Vagina (tissue), 2 donors: ENCODE measurements at places on chromosomes 12 and 14.

DNA sequence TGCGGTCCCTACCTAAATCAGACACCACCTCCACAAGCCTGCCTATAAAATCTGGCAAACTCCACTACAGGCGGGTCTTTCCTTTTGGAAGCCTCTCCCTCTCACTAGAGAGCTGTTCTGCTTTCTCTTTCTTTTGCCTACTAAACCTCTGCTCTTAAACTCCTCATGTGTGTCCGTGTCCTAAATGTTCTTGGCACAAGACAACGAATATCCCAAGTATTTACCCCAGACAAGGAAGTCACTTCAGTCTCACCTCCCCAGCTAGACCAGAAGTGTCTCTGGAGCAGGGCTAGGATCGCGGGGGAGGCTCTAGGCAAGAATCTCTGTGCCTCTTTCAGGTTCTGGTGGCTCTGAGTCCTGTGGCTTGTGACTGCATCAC lies 37.2 kb upstream of the FICD start:
- no peak for DNase-seq

DNA sequence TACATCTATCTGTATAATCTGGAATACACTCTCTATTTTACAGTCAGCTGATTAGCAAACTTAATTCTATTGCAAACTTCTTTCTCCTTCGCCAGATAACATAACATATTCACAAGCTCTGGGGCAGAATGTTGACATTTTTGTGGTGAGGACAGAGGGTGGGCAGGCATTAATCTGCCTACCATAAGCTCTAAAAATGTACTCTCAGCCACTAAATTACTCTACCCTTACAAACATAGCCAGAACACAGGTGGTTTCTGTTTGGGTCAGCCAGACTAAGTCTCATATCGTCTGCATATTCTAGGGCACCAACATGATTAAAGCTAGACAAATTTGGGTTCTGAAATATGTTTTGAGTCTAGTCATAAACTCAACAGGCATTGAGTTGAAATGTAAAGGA lies 90.1 kb downstream of the SLC6A15 start:
- no peak for DNase-seq

GRCh38 chr14:105307052-105307727 lies 6.4 kb upstream of the BRF1 start:
- DNase-seq = no peak

DNA sequence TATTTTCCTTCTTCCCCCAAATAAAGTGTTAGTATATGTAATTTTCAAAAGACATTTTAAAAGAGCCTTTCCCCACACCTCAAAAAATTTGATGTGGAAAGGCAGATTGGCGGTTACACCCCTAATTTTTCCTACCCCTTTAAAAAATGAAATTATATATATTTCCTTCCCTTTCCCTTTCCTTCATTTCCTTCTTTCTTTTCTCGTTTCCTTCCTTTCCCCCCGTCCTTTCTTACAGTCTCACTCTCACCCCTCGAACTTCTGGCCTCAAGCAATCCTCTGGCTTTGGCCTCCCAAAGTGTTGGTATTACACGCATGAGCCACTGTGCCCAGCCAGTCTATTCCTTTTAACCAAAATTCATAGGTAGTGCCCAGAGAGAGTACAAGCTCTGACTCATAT lies 4.2 kb upstream of the UNC119B start:
- DNase-seq = no peak

GRCh38 chr14:54686219-54686870 lies 119.4 kb downstream of the SAMD4A start:
- DNase-seq = no peak

DNA sequence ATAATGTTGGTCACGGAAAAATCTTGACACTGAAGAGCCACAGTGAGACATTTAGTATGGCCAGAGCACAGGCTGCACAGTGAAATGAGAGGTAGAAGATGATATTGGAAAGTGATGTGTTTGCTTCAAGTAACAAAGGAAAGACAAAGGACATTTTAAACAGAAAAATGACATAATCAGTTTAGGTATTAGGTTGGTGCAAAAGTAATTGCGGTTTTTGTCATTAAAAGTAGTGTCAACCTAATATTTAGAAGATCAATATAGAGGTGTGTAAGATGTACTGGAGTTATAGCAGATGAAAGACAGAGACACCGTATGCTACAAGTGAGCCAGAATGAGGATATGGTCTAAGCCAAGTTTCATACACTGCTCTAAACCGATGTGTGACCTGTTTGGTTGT lies 253.0 kb upstream of the PPFIA2 start:
- DNase-seq = no peak

DNA sequence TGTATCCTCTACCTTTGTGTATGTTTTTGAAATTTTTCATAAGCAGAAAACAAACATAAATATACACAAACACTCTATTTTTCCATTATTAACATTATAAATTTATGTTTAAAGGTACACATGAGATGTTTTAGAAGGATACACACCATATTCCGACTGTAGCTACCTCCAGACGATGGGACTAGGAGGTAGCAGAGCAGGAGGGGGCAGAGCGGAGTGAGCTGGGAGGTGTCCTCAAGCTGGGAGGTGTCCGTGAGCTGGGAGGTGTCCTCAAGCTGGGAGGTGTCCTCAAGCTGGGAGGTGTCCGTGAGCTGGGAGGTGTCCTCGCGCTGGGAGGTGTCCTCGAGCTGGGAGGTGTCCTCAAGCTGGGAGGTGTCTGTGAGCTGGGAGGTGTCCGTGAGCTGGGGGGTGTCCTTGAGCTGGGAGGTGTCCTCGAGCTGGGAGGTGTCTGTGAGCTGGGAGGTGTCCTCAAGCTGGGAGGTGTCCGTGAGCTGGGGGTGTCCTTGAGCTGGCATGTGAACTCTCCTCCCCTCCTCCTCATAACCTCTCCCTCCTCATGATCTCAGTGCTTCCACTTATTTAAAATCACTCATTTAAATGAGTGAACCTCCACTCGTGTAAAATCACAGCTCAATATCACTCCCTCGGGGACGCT lies 346.9 kb upstream of the SFSWAP start:
- no peak for DNase-seq

- no peak for DNase-seq
These were observed 196.1 kb downstream of the ALG10 start for GRCh38 chr12:34218193-34219045.

DNA sequence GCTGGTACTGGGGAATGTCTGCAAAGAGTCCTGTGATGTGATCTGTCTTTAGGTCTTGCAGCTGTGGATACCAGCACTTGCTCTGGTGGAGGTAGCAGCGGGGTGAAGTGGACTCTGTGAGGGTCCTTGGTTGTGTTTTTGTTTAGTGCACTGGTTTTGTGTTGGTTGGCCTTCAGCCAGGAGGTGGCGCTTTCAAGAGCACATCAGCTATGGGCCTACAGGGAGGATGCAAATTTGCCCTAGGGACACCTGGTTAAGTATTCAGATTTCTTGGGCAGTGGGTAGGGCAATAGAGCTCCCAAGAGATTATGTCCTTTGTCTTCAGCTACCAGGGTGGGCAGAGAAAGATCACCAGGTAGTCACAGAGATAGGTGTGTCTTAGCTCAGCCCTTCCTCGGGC lies 63.8 kb downstream of the PTGER2 start:
- no peak for DNase-seq

- no peak for DNase-seq
These were observed at the start of gene CLEC6A for GRCh38 chr12:8455727-8456360. Gene CLEC6A, plus strand, starts transcription at chr12:8455962. Its CDS starts 150 bp downstream, at chr12:8456112.

DNA sequence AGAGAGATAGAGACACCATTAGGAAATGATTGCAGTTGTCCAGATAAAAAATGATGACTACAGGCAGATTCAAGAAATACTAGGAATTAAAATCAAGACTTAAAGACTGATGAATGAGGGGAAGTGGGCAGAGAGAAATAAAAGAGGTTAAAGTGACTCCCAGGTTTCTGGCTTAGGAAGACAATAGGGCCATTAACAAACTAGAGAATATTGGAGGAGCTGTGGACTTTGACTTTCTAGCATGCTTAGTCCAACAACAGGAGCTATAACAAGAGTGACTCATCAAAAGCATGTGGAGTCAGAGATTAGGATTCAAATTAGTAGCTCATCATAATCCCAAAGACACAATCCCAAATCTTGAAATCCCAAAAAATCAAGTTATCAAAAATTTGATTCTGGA lies 101.5 kb downstream of the BMP4 start:
- DNase-seq = no peak

GRCh38 chr12:69129017-69129416 lies 110.4 kb upstream of the CPSF6 start:
- no peak for DNase-seq

- DNase-seq = no peak
These were observed 55.3 kb downstream of the RIN3 start for GRCh38 chr14:92568621-92569479.

DNA sequence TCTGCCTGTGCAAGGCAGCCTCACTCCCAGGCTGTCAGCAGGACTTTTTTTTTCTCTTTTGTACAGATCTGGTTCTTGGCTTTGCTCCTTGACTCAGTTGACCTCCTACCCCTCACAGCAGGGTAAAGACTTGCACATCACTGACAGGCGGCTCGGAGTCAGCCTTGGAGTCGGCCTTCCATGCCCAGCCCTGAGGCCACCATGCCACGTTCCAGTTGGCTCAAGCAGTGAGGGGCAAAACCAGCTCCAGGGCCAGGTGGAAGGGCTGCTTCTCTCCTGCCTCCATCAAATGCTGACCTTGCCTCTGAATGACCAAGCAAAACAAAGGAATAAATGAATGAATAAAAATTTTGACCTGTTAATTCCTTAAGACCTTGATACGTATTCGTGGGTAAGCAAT lies 27.6 kb downstream of the JAG2 start:
- no peak for DNase-seq

DNA sequence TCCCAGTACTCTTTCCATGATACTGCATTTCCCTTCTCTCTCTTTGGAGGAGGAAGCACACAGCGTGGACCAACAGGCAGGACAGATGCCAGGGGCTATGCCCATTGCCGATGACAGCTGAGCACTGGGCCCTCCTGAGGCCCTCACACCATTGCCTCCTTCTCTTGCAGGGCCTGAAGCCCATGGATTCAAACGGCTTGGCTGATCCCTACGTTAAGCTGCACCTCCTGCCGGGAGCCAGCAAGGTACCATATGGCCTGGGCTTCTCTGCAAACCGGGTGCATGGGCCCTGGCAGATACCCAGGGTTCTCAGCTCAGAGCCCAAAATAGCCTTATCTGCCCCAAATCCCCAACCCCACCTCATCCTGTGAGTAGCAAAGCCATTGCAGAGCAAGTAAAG lies 25.2 kb upstream of the OAS1 start:
- DNase-seq = no peak

- DNase-seq = no peak
These were observed 26.5 kb downstream of the CD9 start for GRCh38 chr12:6226679-6227051.

DNA sequence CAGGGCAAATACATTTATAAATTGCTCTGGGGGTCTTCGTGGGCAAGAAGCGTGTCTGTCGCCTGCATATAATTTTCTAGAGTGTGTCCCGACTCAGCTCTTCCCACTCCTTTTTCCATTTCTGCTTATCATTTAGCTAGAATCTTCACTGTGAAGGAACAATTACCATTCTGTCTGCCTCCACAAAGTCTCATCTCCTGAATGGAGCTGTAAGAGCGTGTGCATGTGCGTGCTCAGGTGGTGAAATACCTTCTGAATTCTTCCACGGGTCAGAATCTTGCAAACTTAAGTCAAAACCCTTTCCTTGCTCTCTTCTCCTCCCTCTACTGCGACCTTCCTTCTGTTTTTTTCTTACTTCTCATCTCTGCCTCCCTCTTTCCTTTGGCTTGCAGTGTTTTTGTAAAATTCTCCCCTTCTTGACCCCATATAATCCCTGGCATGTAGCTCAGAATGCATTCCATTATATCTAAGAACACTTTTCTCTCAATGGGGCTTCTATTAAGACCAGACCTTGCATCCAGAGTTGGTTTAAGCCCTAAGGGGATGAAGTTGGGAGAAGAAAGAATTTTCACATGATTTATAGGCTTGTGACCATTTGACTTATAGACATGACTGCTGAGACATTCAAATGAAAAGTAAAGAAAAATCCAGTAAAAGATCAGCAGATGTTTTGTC lies 25.0 kb upstream of the GSG1 start:
- no peak for DNase-seq

DNA sequence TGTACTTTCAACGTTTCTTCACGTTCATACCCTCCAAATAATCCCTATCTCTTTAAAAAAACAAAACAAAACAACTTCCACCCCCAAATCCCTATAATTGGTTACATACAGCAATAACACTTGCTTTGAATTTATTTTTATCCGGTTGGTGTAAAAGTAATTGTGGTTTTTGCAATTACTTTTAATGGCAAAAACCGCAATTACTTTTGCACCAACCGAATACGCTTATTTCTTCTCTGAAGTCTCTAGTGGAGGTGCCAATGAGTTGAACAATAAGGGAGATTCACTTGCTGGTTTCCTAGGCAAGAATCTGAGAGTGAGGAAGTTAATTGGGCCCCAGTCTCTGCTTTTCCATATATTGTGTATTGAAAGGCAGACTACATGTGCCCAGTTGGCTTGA lies 133.3 kb downstream of the DACT1 start:
- no peak for DNase-seq

GRCh38 chr14:23286020-23286901 lies at the start of gene HOMEZ:
Gene HOMEZ, minus strand, starts transcription at chr14:23286132. Its CDS starts 180 bp downstream, at chr14:23285952.
- peak; percentile 100 for DNase-seq

- no peak for DNase-seq
These were observed 1662.6 kb upstream of the SEL1L start for GRCh38 chr14:83196236-83196635.

GRCh38 chr14:23335623-23336022 lies 14.4 kb downstream of the PABPN1 start:
- DNase-seq = no peak

GRCh38 chr14:76950055-76951020 lies 78.2 kb downstream of the IRF2BPL start:
- no peak for DNase-seq

DNA sequence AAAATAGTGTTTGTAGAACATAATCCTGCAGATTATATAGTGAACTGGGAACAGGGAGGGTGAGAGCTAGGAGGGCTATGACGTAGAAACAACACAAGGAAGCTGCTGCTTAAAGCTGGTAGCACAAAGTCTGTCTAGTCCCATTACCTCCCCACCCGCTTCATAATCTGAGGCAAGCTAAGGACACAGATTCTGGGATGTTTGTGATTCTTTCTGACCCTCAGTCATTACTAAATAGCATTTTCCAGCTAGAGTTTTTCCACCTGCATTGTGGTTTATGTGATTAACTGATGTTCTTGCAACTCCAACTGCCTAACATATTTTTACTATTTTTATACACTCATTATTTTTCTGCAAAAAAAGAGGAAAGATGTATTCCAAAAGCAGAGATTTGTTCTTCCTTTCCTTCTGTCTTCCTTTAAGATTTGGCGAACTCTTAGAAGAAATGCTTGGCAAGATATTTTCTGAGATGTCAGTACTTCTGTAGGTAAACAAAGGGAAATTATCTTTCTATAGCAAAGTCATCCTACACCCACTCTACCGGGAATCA lies 293.2 kb upstream of the FAR2 start:
- no peak for DNase-seq

- no peak for DNase-seq
These were observed 98.7 kb upstream of the ATF1 start for GRCh38 chr12:50665170-50665569.

DNA sequence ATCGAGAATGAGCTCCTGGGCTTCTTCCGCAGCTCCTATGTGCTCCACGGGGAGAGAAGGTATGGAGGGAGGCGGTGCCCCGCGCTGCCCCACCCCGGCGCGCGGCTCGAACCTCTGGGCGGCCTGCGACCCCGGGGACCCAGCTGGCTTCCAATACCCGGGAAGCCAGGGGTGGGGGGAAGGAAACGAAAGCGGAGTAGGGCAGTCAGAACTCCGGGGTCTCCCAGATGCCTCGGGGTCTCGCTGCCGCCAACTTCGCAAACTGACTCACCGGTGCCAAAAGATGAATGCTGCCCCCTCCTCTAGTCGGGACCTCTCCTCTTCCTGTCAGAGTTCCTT lies 1.3 kb downstream of the TRHDE start:
- no peak for DNase-seq

GRCh38 chr12:93042283-93042682 lies 113.2 kb upstream of the EEA1 start:
- DNase-seq = no peak
